ENCODE measurements at places on chromosomes 1 and 21. TPM values are rescaled to one million over a fixed set of nuclear protein-coding genes. Genes with fewer than 3 reads are reported as not detected.

The HMGCS2 gene
- total RNA-seq, result not detected

The RXRG gene
- total RNA-seq, result not detected

The FMO5 gene
- total RNA-seq, result 3.8 TPM

The FCRL6 gene
- under 0.01 TPM for total RNA-seq

The SLC44A3 gene
- not detected for total RNA-seq

The CFHR2 gene
- total RNA-seq, result not detected

The GBP3 gene
- total RNA-seq, result 21.8 TPM

The MR1 gene
- 15.1 TPM for total RNA-seq

The KRTAP10-1 gene
- not detected for total RNA-seq

The ARHGEF16 gene
- total RNA-seq, result 0.27 TPM

The DCDC2B gene
- under 0.01 TPM for total RNA-seq

The RYR2 gene
- not detected for total RNA-seq

The B4GALT2 gene
- 42.5 TPM for total RNA-seq

The SPTA1 gene
- 10.2 TPM for total RNA-seq

The CD5L gene
- total RNA-seq, result not detected

The PKLR gene
- 1.1 TPM for total RNA-seq

The VHLL gene
- total RNA-seq, result not detected

The PWP2 gene
- 7.8 TPM for total RNA-seq

The CLDN17 gene
- total RNA-seq, result not detected

The PDPN gene
- total RNA-seq, result not detected

The OR2T35 gene
- total RNA-seq, result not detected

The ALDH9A1 gene
- 22.9 TPM for total RNA-seq

The KRTAP19-3 gene
- not detected for total RNA-seq

The GNAT2 gene
- total RNA-seq, result 0.27 TPM

The KMO gene
- 0.81 TPM for total RNA-seq

The OSCP1 gene
- total RNA-seq, result 3.2 TPM

The SLC1A7 gene
- not detected for total RNA-seq

The AJAP1 gene
- total RNA-seq, result under 0.01 TPM

The GBP6 gene
- under 0.01 TPM for total RNA-seq

The SPATA6 gene
- total RNA-seq, result 6.2 TPM

The FCGR2B gene
- total RNA-seq, result 0.81 TPM

The FAM163A gene
- under 0.01 TPM for total RNA-seq

The HNRNPR gene
- total RNA-seq, result 37.4 TPM

The LCE1B gene
- not detected for total RNA-seq

The OR2L8 gene
- 9.2 TPM for total RNA-seq

The RPS27 gene
- 2,372 TPM for total RNA-seq

The AKR7A3 gene
- 0.54 TPM for total RNA-seq

The GPR161 gene
- 4.0 TPM for total RNA-seq

The SLC6A9 gene
- total RNA-seq, result 0.81 TPM
